Jurkat, Clone E6-1 (cell line): ENCODE measurements at places on chromosomes 3 and 15.
A peak's percentile ranks its signal among the peaks of the same experiment; 100 is the strongest.

DNA sequence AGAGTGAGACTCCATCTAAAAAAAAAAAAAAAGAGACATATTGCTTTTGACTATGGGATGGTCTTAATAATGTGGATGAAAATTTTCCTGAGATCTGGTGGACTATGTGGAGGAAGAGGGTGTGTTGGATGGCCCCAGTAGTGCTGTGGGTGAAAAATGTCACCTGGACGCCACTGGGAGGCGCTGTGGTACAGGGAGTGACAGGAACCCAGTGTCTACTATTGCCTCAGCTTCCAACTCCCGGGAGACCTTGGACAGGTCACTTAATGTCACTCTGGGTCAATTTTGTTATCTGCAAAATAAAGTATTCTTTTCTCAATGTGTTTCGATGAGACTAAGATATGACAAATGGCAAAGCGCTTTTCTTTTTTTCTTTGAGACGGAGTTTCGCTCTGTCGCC lies 27.7 kb upstream of the DCP1A start:
- peak; percentile 46 for DNase-seq

- no peak for DNase-seq
These were observed 604 bp downstream of the CCPG1 start for GRCh38 chr15:55407498-55408011.

DNA sequence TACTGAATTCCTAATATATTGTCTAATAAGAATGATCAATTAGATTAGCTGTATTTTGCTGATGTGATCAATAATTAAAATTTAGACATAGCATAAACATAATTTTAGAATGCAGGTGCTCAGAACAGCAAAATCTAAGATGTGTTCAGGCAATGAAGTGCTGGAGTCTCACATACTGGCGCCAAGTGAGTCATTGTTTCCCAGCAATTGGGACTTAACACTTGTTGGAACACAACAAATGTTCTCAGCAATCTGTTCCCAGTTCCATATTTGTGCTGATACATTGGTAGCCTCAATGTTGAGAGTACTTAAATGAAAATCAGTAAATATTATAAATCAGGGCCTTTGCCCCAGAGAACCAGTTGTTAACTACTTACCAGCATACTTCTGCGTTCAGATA lies 619.0 kb downstream of the ROBO1 start:
- DNase-seq, result no peak

- no peak for DNase-seq
These were observed 879.9 kb downstream of the TUSC7 start for GRCh38 chr3:117589454-117589853.

DNA sequence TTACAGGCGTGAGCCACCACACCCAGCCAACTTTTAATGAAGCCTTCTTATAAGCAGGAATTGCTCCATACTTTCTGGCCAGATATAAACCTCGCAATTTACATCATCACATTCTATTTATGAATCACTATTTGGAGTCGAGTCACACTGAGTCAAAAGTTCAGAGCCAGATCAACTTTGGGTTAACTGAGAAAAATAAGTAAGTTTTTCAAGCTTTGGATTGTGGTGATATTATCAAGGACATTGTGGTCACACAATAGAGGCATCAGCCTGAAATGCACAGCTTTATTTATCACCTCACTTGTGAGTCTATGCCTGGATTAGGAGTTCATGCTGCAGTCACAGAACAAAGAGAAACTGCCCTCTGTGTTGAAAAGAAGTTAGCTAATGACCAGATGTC lies 1163.5 kb downstream of the ROBO1 start:
- DNase-seq, result no peak
